ENCODE measurements at places on chromosomes 1 and 21.

DNA sequence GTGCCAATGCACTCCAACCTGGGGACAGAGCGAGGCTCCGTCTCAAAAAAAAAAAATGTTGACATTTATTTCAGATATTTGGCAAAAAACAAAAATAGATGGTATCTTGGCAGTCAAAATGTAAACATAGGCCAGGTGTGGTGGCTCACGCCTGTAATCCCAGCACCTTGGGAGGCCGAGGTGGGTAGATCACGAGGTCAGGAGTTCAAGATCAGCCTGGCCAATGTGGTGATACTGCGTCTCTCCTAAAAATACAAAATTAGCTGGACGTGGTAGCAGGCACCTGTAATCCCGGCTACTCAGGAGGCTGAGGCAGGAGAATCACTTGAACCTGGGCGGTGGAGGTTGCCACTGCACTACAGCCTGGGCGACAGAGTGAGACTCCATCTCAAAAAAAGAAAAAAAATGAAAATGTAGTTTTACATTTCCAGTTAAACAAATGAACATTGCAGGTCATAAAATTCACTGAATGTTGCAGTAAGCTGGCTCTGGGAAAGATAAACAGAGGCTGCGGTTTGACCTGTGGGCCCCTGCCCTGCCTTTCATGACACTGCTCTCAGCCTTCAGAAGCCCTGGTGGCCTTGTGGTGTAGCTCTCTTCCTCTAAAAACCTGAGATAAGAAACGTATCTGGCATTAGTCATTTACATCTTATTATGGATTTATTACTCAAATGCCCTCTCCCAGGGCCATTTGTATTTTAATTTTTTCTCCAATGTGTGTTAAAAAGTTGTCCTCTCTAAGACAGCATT lies 12.2 kb upstream of the SLC44A3 start:
- DNase-seq = no peak

- DNase-seq = no peak
Observed at GRCh38 chr1:187911820-187912219, 1083.1 kb downstream of the PLA2G4A start.

DNA sequence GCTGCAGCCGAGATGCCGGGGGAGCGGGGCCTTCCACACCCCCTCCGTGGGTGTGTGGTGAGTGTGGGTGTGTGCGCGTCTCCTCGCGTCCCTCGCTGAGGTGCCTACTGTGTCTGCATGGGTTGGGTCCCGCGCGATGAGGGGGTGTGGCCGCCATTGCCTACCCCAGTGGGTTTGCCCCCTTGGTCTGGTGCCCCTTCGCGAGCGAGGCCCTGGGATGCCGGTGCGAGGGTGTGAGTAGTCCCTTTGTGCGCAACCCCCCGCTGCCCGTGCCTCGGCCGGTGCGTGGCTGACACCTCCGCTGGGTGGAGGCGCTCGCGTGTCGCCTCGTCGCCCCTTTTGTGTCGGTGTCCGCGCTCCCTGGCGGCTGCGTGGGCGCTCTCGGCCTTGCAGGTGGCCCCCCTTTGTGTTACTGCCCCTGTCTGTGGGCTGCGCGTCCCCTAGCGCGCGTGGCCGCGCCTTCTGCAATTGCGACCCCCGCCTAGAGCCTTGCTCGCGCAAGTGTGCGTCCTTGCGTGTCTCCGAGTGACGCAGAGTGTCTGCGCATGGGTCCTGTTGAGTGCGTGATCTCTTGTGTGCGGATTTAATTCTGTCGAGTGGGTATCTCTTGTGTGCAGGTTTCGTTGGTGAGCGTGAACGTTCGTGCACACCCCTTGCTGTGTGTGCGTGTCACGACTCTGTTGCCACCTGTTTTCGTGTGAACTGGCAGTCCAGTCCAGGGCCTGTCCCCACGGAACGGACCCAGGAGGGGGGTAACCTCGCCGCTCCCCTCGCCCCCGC lies 553 bp downstream of the TTC3 start:
- DNase-seq = no peak

GRCh38 chr21:36852864-36853263 lies 113.6 kb downstream of the HLCS start:
- DNase-seq = no peak

DNA sequence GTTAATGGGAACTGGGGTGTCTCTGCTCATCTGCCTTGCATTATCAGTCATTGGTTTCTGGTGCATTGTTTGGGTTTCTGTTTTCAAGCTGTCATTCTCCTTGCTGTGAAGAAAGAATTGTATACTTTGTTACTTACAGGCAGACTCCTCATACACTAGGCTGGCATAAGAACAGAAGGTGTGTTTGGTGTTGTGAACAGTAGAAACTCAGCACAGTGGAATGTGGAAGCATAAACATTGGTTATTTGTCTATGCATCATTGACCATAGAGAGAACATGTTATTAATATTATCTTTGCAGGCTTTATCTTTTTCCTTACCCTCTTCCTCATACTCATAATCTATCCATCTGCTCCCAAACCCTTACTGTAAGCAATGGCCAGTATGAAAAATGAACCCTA lies 18.2 kb downstream of the C1orf87 start:
- no peak for DNase-seq

- no peak for DNase-seq
Observed at GRCh38 chr21:29170944-29171343, 40.5 kb downstream of the MAP3K7CL start.

DNA sequence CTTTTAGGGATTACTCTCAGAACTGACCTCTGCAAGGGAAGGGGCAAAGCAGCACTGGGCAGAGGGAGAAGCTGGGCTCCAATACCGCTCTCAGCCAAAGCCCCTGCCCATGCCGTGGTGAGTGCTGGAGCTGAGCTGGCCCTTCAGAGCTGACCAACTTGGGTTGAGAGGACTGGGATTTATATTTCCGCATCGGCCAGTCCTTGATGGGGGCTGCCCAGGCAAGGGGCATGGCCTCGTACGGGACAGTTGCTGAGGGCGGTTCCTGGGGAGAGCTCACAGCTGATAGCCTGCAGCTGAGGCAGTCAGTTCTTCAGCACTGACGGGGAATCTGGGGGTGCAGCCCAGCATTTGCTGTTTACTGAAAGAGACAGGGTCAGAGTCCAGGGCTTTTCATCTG lies 8.0 kb downstream of the HUNK start:
- no peak for DNase-seq

DNA sequence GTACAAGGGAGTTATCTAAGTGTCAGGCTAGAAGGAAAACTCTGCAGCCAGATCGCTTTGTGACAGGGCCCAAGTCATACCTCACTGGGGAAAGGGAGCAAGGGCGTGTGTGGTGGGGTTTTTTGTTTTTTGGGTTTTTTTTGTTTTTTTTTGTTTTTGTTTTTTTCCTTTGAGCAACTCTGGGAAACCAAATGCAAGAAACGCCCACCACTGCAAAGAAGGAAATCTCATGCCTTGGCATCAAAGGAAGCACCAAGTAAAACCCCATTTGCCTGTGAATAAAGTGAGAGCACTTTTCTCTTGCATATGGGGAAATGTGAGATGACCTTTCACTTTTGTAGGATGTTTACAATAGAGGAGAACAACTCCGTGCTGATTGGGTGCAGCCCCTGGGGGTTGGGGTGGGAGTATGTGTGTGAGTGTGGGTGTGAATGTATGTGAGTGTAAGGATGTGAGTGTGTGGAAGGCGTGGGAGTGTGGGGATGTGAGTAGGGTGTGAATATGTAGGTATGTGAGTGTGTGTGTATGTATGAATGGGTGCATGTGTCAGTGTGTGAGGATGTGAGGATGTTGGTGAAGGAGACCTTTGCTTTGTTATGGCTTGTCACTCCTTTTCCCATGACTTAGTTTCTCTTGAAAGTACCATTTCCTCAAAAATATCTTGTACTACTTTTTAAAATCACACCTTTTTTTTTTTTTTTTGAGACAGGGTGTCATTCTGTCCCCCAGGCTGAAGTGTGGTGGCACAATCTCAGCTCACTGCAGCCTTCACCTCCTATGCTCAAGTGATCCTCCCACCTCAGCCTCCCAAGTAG lies 34.6 kb downstream of the IL12RB2 start:
- DNase-seq = no peak

GRCh38 chr1:96214982-96215381 lies 506.6 kb upstream of the PTBP2 start:
- no peak for DNase-seq

GRCh38 chr1:40404670-40405462 lies 31.3 kb downstream of the SMAP2 start:
- DNase-seq = no peak

DNA sequence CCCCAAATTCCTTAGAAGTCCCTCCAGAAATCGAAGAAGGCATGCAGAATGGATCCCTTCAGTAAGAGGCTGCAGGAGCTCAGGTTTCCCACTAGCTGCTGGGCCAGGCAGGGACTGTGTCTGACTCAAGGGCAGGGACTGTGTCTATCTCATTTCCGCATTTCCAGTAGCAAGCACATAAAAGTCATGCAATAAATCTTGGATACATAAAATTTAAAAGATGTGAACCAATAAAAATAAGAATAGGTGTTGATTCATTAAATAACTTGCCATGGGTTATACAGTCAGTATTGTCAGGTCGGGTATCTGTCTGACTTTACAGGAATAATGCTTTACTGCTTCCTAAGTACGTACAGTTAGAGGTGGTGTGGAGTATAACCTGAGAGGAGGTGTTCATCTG lies 15.2 kb downstream of the PM20D1 start:
- DNase-seq = no peak

GRCh38 chr1:55893155-55893554 lies 678.0 kb upstream of the USP24 start:
- no peak for DNase-seq

DNA sequence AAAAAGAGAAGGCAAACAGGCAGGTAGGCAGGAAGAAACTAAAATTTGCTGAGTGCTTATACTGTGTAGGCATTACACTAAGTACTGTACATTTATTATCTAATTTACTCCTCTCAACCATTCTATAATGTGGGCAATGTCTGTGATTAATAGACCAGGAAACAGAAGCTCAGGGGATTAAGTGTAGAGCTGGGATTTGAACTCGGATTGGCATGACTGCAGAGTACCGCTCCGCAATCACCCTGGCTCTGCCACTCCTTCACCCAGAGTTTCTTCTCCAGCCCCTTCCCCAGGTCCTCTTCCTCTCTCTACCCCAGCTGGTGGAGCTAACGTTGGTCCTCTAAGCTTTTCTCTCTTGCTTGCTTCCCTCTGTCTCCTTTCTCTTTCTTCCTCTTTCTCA lies 11.5 kb upstream of the S100A2 start:
- DNase-seq = no peak

GRCh38 chr1:155245163-155245524 lies 10.1 kb downstream of the ENTREP3 start:
- DNase-seq = no peak

- no peak for DNase-seq
Observed at GRCh38 chr1:85991261-85991660, 165.3 kb downstream of the COL24A1 start.

- DNase-seq = no peak
Observed at GRCh38 chr1:71498542-71498941, 417.7 kb upstream of the ZRANB2 start.

DNA sequence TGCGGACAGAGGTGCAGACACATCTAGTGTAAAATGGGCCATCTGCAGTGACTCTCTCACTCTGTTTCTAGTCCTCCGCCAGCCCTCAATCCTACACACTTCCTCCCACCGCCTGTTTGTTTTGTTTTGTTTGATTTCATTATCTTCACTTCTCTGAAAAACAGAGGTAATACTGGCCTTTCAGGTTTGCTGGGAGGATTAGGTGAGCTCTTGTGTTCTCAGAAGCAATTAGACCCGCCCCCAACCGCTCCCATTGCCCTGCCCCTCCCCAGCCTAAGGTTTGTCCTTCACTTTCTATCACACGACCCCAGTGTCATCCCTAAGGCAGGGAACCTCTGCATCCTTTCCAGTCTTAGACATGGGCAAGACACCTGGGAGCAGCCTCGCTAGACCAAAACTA lies 43.2 kb upstream of the TACSTD2 start:
- no peak for DNase-seq

GRCh38 chr1:50349242-50349565 lies 74.0 kb downstream of the DMRTA2 start:
- no peak for DNase-seq

- no peak for DNase-seq
Observed at GRCh38 chr1:109762821-109763645, 690 bp downstream of the EPS8L3 start.

DNA sequence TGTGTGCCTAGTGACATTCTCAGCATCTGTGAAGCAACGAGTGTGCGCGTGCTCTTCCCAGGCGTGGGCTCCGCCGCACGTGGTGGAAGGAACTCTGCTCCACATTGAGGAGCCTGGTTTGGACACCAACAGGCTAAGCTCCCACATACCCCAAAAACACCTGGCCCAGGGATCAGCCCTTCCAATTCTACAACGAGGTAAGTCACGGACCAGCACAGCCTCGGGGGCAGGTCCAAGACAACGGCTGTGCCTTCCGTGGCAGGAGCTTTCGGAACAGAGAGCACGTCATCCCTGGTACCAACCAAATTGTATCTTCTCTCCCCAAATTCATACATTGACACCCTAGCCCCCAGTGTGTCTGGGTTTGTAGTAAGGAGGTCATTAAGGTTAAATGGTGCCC lies 27.2 kb upstream of the PDE9A start:
- no peak for DNase-seq

DNA sequence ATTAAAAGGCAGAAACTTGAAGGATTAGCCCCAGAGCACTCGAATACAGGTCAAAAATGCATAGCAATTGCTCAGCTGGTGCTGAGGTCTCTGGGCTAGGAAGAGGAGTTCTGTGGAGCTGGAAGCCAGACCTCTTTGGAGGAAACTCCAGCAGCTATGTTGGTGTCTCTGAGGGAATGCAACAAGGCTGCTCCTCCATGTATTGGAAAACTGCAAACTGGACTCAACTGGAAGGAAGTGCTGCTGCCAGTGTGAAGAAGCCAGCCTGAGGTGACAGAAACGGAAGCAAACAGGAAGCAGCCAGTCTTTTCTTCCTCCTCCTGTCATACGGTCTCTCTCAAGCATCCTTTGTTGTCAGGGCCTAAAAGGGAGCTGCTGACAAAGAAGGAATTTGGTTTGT lies 233.4 kb upstream of the FGGY start:
- no peak for DNase-seq

- no peak for DNase-seq
Observed at GRCh38 chr1:94903280-94904009, 23.5 kb downstream of the CNN3 start.

- no peak for DNase-seq
Observed at GRCh38 chr1:28494737-28495136, 11.1 kb upstream of the RCC1 start.

- DNase-seq = no peak
Observed at GRCh38 chr21:34129039-34129891, 55.9 kb downstream of the MRPS6 start.

GRCh38 chr1:37325509-37326437 lies 148.6 kb upstream of the ZC3H12A start:
- no peak for DNase-seq

- DNase-seq = no peak
Observed at GRCh38 chr1:109808703-109809102, 45.0 kb upstream of the EPS8L3 start.

DNA sequence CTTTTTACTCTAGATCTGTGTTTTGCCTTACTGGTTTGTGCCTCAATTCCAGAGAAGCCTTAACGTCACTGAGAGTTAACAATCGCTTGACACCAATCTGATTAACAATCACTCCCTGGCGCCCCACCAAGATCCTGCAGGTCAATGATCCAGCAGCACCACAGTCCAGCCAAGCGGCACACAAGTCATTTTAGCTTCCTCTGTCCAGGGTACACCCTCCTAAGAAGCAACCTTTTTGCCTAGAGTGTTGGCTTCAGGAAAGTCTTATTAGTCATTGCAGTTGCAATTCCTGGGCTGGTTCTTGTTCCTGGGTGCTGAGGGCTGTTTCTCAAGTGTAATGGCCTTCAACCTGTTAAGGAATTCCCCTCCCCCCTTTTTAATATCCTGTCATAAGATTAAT lies 323.0 kb upstream of the USP25 start:
- no peak for DNase-seq

Data from NCI-H1436 treated with DMSO at 0.1 percent for 48 hours (cell line).